Thoracic aorta endothelial cell (primary cell): ENCODE measurements at places on chromosomes 2 and 18. TPM values are rescaled to one million over a fixed set of nuclear protein-coding genes. Genes with fewer than 3 reads are reported as not detected.

Gene GGCX
- total RNA-seq: 41.6 and 42.8 TPM in 2 replicates

Gene ANTXR1
- total RNA-seq: 7.4 and 20.6 TPM in 2 replicates

Gene UGT1A8
- total RNA-seq: not detected in 2 replicates

Gene ABHD1
- total RNA-seq: 0.13 TPM in 1 of 2 replicates, not detected in the other

Gene SERPINB2
- 28.1 and 37.5 TPM in 2 replicates for total RNA-seq

Gene MSTN
- total RNA-seq: under 0.01 and 0.07 TPM in 2 replicates

Gene C18orf63
- total RNA-seq: not detected in 2 replicates

Gene CNDP1
- total RNA-seq: not detected in 2 replicates

Gene PDCD1
- total RNA-seq: not detected in 2 replicates

Gene QPCT
- 15.2 and 43.1 TPM in 2 replicates for total RNA-seq

Gene APCDD1
- total RNA-seq: 0.36 and 0.53 TPM in 2 replicates

Gene TUBA3E
- total RNA-seq: not detected in 2 replicates

Gene CD207
- not detected in 2 replicates for total RNA-seq

Gene TEX44
- total RNA-seq: not detected in 2 replicates
